ENCODE measurements at places on chromosomes 11 and 22.
A peak's percentile ranks its signal among the peaks of the same experiment; 100 is the strongest.

- peak; percentile 38 for DNase-seq
Observed at GRCh38 chr22:44085743-44086270, 61.7 kb downstream of the PARVB start.

- DNase-seq: no peak
Observed at GRCh38 chr11:16900491-16900890, 113.7 kb downstream of the PLEKHA7 start.

GRCh38 chr22:37193629-37194191 lies 5.7 kb upstream of the C1QTNF6 start:
- DNase-seq: peak; percentile 59

DNA sequence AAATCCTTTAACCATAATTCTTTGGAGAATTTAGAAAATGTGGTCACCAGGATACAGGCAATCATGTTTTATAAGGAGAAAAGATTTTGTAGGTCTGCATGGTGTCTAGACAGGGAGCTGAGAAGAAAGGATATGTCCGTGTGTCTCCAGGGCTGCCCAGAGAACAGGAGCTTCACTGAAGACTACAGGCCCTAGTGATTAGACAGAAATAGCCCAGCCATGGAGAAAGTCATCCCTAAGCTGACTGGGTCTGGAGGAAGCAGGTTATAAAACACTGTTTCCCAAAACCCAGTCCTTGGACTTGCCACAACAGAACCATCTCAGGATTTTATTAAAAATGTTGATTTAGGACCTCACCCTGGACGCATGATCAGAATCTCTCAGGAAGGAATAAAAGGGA lies 84.4 kb downstream of the GALNT18 start:
- no peak for DNase-seq

DNA sequence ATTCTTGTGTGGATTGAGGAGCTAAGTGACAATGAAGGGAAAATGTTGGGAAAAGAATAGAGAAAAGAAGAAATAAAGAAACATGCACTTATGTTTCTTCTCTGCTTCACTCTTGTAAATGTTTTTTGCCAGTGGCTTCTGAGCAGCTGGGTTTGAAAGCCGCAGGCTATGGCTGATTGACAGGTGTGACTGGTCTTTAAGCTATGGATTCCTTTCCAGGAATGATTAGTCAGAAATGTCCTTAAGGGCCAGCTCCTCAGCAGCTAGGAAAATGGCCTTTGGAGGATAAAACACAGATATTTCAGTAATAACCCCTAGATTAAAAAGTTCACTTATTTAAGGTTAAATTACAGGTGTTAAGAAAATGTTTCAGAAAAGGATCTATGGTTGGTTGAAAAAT lies 6.5 kb upstream of the USP28 start:
- DNase-seq: no peak

- DNase-seq: no peak
Observed at GRCh38 chr11:81033779-81034540, 1593.1 kb upstream of the TENM4 start.

- DNase-seq: no peak
Observed at GRCh38 chr11:124760205-124760652, 1.9 kb downstream of the ESAM start.

- DNase-seq: peak; percentile 21
Observed at GRCh38 chr11:32435511-32435941, at the start of gene WT1. Gene WT1 (minus strand): TSS chr11:32435539.

- no peak for DNase-seq
Observed at GRCh38 chr11:134995741-134996140, 583.7 kb upstream of the B3GAT1 start.

DNA sequence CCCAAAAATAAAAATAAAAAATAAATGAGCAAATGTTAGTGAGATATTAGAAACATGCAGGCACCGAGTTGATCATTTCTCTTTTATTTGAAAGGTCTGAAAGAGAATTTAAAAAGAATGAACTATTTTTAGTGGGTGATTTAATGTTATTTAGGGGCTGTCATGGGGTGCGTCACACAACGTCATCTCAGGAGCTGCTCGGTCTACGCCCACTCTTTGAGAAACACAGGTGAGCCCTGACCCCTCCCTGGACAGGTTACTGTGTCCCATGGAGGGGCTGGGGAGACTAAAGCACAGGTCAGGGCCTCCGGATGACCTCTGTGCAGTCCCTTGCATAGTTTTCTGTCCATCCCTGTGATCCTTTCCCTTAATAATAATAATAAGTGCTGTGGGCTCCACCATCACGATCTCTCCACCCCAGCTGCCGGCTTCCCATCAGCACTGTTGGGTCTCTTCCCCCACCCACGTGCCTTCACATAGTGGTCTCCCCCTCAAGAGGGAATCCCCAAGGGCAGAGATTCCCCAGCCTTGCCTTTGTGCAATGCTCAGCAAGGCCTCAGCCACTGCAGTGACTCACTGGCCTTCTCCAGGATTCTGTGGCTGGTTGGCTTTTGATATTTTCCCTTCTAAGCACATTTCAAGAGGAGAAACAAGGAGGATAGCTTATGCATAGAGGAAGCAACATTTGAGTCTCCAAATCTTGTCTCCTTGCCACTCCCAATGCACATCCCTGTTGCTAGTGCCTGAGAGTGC lies 159.9 kb downstream of the TTC17 start:
- no peak for DNase-seq

DNA sequence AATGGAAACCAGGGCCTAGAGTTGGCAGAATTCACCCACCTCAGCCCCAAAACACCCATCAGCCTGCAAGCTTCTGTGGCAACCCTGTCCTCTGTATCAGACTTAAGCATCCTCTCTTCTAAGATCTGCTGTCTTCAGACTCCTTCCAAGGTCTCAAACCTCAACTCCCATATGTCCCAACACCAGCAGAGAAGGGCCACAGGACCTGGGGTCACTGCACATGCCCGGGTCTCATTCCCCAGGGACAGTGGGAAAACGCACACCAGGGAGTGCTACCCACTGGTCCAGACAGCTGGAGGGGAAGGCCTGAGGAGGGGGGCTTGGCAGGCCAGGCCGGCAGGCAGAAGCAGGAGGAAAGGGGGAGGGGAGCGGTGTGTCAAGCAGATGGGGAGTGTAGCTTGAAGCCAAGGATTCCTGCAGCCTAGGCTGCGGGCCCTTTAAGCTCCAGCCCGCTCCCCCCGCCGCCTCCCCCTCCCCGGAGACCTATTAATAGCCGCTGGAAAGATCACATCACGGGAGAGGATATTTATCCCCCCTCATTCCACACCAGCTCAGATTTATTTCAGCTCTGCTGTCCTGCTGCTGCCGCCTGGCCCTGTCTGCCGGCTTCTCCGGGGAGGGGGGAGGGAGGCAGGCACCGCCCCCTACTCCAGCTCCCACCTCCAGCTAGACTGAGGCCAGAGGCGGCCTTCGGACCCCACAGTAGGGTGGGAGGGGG lies 16.7 kb downstream of the BCL9L start:
- peak; percentile 34 for DNase-seq

DNA sequence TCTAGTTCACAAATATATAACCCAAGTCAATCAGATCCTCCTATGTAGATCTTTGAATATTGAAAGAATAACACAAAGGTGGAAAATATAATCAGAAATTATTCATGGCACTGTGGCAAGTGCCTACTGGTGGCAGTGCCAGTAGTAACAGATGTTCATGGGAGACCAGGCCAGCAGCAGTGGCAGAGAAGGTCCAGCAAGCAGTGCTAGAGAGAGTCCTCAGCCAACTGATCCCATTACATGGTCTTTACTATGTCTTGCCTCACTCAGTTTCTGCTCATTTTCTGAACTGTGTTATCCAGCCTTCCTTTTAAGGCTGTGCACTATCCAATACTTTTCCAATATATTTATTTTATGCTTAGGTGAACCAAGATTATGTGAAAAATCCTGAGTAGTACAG lies 124.9 kb downstream of the MRTFA start:
- no peak for DNase-seq

DNA sequence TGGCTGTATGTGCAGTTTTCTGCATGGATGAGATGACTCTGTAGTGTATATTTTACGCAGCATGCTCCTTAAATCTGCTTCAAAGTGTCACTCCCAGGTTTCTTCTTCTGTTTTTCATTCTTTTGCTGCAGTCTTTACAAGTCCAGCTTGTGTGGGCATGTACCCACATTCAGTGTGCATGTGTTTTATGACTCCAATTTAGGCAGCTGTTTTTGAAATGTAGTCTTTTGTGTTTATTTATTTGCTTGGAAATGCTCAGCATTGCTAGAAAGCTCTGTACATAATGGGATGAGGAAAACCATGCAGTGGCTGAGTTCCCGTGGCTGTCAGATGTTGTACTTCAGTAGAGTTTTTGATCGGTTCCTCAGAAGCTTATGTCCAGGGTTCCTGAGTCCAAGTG lies 138.5 kb downstream of the ARHGAP42 start:
- no peak for DNase-seq

DNA sequence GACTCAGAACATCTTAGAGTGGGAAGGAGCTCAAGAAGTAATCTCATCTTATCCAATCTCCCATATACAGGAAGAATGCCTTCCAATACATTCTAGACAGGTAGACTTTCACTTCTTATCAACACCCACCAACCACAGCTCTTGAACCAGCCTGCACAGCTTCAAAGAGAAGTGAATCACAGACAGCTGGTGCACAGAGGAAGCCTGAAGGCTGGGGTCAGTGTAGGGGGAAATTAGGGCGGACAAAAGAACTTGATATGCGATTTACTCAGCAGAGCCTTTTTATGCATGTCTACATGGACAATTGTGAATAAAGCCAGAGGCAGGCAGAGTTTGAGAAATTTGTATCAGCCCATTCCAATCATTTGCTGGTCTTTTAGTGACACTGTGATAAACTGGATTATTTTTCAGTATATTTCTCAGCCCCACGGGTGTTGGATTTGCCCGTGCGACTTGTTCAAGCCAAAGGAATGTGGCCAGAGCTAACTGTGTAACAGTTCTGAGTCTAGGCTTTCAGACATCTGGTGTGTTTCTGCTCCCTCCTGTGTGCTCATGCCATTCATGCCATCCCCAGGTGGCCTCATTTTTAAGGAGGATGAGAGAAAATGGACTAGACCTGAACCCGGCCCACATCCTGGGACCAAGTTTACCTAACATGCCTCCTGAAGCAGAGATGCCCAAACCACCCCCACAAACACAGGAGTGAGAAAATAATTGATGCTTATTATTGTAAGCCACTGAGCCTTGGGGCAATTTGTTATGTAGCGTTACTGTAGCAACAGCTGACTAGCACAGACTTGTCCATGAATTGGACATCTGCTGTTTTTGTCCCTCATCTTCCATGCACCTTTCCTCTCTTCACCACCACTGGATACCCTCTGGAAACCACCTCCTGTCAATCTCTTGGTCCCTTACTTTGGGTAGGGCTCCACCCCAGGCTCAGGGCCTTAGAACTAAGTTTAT lies 137.5 kb upstream of the HSD17B12 start:
- DNase-seq: no peak

- DNase-seq: no peak
Observed at GRCh38 chr11:95485115-95485900, 254.3 kb upstream of the SESN3 start.

- DNase-seq: no peak
Observed at GRCh38 chr22:43750751-43751150, 61.4 kb downstream of the EFCAB6 start.

GRCh38 chr11:73969991-73970800 lies 12.4 kb downstream of the UCP2 start:
- no peak for DNase-seq

GRCh38 chr11:96267496-96268032 lies 75.4 kb downstream of the MAML2 start:
- peak; percentile 69 for DNase-seq

GRCh38 chr11:47132490-47132889 lies 44.2 kb downstream of the ARFGAP2 start:
- no peak for DNase-seq

GRCh38 chr11:68989936-68990606 lies 9.3 kb upstream of the MRGPRD start:
- DNase-seq: no peak

- no peak for DNase-seq
Observed at GRCh38 chr22:38524429-38524828, 18.3 kb upstream of the DDX17 start.

DNA sequence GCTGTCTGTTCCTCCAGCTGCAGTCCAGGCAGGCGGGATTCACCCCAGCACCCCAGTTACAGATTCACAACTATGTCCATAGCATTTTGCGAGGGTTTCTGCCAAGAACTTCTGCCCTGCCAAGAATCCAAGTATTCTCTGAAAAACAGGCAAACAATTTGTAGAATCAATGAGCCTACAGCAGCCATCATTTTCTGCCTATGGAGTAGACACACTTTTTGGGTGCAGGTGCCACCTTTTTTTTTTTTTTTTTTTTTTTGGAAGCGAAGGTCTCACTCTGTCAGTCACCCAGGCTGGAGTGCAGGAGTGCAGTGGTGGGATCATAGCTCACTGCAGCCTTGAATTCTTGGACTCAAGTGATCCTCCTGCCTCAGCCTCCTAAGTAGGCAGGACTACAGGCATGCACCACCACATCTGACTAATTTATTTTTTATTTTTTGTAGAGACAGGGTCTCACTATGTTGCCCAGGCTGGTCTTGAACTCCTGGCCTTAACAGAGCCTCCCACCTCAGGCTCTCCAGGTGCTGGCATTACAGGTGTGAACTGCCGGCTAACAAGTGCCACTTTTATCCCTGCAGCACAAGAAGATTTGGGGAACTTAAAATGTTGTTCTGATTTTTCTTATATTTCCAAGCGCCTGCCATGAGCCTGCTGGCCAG lies 195.1 kb downstream of the SNX19 start:
- no peak for DNase-seq

DNA sequence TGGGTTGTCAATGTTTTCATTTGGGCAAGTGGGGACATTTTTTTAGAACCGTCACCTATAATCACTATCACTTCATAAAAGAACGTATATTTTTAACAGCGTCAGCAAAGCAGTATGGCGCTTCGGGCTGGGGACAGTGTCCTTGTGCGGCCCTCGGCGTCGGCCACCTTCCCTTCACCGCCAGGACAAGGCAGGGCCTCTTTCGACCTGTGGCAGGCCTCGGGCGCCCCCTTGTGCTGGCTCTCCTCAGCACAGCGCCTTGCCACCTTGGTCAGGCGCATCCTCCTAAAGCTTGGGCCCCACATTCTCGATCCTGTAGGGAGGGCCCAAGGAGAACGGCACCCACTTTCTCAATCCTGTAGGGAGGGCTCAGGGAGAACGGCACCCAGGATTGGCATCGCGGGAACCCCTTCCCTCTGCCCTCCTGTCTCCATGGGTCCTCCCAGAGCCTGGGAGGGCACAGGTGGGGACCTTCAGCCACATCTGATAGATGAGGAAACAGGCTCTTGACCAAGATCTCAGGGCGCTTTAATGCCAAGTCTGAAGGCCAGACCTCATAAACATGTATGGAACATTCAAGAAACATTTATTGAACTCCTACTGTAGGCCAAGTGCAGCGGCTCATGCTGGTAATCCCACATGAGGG lies 11.5 kb upstream of the FADD start:
- peak; percentile 84 for DNase-seq

- no peak for DNase-seq
Observed at GRCh38 chr22:40396882-40397281, 26.5 kb downstream of the SGSM3 start.

DNA sequence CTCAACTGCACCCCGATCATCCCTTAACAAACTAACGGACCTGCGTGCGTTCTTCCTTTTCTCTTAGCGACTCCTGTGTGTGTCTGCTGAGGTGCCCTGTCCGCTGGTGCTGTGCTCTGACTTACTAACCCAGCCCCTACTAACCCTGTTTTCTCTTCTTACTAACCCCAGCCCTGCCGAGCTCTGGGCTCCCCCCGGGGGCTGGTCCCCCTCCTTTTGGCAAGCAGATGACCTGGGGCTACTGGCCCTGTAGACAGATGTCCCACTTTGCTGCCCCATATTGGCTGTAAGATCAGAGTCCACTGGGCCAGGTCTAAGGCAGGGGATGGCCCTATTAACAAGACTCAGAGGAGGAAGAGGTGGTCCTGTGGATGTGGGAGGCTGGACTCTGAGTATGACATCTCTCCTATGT lies 14.7 kb downstream of the MIAT start:
- DNase-seq: peak; percentile 42

Data from activated CD4-positive, alpha-beta T cell treated with anti-CD3 and anti-CD28 coated beads for 36 hours (primary cell).